RWPE2 (cell line): ENCODE measurements at places on chromosomes 13 and 19.
A peak's percentile ranks its signal among the peaks of the same experiment; 100 is the strongest.

DNA sequence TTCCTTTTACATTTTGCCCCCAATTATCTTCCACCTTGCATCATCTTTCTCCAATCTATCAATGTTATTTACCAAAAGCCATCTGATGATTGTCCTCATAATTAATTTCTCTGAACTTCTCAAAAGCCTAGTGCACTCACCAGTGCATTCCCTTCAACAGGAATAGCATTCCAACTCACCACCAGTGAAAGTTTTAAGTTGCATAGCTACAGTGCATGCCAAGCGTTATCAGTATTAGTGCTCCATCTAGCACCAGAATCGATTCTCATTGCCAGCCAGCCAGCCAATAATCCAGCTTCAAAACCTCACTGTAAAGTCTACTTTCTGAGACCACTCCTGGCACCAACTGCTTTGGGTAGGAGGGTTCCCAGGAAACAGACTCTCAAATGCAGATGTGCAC, 7.4 kb downstream of the MYCBP2 start:
- DNase-seq: no peak

DNA sequence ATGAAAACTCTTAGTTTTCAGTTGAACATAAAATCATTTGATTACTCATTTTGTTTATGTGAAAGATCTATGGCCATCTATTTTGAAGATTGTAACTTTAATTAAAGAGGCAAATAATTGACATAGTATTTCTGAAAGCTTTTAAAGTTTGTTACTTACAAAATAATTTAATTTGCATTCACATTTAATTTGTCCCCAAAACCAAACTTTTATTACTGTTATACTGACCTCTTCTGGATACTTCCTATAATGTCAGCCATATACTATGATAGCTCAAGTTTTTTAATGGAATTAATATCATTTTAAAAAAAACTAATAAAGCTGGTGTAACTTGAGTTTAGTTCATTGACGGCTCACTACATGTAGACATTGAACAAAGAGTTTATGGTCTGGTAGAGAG, 4.9 kb upstream of the SGCG start:
- no peak for DNase-seq

GRCh38 chr13:39821977-39822376, 166.5 kb downstream of the COG6 start:
- DNase-seq: no peak

GRCh38 chr19:39967561-39967960, 3.4 kb upstream of the PSMC4 start:
- no peak for DNase-seq

- peak; percentile 70 for DNase-seq
Observed at GRCh38 chr19:49064768-49065611, at the start of gene NTF4. NTF4 (minus strand) TSS chr19:49064818; CDS start chr19:49061997, 2,821 bp downstream.

- no peak for DNase-seq
Observed at GRCh38 chr19:3778104-3778867, 6.3 kb upstream of the RAX2 start.

DNA sequence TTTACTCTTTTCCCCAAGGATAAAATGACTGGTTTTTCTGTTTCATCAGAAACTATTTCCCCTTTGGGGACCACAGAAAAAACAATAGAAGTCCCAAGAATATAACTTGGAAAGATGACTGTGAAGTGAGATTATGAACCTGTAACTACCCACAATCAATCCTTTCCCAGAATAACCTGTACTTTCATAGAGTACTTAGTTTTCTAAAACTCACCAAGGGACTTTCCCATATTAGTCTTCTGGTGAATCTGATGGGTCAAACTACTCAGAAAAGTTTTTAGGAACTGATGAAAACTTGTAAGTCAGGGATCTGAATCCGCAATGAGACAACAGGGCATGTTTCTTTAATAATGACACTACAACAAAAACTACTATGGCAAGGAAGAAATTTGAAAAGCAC, 62.6 kb downstream of the STK24 start:
- DNase-seq: no peak

- no peak for DNase-seq
Observed at GRCh38 chr13:48648446-48648845, 5.3 kb upstream of the CYSLTR2 start.

GRCh38 chr19:31666126-31666525, 316.9 kb upstream of the TSHZ3 start:
- no peak for DNase-seq

DNA sequence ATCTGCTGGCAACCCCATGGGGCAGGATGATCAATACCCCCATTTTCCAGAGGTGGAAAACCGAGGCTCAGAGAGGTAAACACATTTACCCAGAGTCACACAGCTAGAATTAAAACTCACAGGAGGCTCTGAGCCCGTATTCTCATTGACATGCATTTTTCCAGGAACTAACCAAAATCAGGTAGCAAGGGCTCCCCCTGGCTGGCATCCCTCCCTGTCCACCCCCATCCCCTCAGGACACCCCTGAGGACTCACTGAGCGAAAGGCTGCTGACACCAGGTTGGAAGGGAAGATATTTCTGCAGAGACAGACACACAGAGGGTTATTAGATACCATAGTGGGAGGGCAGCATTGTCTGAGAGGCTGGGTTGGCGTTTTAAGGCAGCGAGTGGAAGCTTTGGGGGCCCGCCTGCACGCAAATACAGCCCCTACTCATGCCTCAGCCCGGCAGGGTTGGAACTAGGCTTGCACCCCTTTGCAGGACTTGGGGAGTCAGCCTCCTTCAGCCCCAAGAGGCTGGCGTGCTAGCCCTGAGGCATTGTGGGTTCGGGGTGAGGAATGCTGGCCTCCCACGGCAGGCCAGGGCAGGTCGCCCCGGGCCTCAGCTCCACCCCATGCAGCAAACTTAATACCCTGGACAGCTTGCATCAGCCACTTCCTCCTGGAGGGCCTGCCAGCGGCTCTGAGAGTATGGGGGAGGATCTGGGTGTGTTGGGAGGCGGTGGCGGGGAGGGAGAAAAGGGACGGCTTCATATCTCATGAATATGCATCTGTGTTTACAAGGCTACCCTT, 3.9 kb downstream of the SLC1A5 start:
- peak; percentile 97 for DNase-seq

DNA sequence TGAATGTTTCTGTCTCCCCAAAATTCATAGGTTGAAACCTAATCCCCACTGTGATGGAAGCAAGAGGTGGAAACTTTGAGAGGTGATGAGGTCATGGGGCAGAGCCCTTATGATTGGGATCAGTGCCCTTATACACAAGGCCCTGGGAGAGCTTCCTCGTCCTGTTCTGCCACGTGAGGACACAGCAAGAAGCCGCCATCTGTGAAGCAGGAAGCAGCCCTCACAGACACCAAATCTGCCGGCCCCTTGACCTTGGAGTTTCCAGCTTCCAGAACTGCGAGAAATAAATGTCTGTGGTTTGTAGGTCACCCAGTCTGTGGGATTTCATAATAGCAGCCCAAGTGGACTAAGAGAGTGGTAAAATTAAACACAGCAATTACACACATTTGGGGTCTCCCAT, 737.4 kb downstream of the UQCRFS1 start:
- no peak for DNase-seq

- no peak for DNase-seq
Observed at GRCh38 chr13:101065329-101065728, 351.0 kb downstream of the NALCN start.

GRCh38 chr19:424546-424945, 15.6 kb upstream of the C2CD4C start:
- no peak for DNase-seq

DNA sequence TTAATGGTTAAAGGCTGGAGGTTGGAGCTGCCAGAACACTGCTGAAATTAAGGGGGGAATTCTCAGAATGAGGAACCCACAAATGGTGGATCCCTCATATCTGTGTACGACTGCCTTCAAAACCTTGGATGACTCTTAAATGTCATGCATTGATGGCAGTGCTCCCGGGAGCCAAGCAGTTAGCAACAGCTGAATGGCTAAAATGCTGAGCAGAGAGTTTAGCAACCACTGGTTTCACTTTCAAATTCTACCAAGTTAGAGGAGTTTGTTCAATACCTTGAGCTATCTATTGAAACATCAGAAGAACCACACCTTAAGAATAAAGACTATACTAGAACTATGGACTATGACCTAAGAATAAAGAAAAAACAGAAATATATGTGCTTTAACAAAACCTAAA, 41.4 kb downstream of the UQCRFS1 start:
- no peak for DNase-seq

GRCh38 chr13:37510441-37510840, 88.1 kb downstream of the POSTN start:
- no peak for DNase-seq

DNA sequence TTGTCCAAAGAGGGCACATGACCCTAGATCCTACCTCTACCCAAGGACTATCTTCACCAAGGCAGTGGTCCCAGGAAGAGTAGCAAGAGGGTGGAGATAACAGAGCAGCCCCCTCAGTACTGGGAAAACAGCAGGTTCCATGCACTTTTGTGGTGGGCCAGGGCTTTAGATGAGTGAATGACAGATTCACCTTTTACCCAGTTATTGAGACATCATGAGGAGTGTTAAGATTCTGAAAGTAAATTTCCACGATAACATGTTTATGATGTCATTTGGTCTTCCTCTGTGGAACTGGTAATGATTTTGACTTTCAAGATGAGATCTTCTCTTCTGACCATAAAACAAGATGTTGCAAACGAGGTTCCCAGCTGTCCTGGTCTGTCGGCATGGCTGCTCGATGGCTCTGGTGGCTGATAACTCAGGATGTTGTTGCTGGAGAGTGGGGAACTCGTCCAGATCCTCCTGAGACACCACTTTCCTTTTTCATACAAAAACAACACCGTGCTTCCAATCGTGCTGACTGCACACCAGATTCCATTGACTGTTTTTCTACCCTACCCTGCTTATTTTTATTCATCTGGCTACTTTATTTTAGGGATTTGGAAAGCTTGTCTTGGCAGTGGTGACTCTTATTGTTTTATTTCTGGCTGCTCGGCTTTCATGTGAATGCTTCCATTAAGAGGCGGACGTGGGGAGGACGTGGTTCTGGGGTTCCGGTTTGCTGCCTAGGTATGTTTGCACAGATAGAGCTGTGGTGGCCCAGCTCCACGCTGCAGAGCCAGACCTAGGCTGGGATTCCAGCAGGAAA, 88.5 kb downstream of the LRCH1 start:
- no peak for DNase-seq

GRCh38 chr13:50589139-50589538, 254.4 kb downstream of the DLEU7 start:
- peak; percentile 76 for DNase-seq

GRCh38 chr13:60690604-60691003, 293.6 kb downstream of the TDRD3 start:
- no peak for DNase-seq

- DNase-seq: no peak
Observed at GRCh38 chr13:54486421-54487166, 1458.0 kb downstream of the OLFM4 start.

GRCh38 chr19:56988299-56988698, 131.5 kb upstream of the USP29 start:
- no peak for DNase-seq

GRCh38 chr19:29714953-29715700, at the start of gene C19orf12:
C19orf12 (minus strand) TSS chr19:29715261; CDS start chr19:29708413, 6,848 bp downstream.
- no peak for DNase-seq

DNA sequence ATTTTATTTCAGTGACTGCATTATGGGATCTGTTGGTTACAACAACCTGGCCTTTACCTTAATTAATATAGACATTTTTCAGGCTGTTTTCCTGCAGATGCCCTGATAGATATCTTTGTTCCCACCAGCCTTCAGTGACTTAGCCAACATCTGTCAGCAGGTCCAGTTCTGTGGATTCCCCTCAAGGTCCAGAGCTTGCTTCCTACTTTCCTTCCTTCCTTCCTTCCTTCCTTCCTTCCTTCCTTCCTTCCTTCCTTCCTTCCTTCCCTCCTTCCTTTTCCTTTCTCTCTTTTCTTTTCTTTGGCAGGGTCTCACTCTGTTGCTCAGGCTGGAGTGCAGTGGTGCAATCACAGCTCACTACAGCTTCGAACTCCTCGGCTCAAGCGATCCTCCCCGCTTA, 14.4 kb upstream of the CYP2B6 start:
- DNase-seq: no peak
